ENCODE measurements at places on chromosomes 7 and 10. TPM values are rescaled to one million over a fixed set of nuclear protein-coding genes. Genes with fewer than 3 reads are reported as not detected.
A peak's percentile ranks its signal among the peaks of the same experiment; 100 is the strongest.

SFR1 gene
- total RNA-seq = 6.0 TPM

ADRB1 gene
- total RNA-seq = 0.12 TPM

HABP2 gene
- not detected for total RNA-seq

AP1S1 gene
- total RNA-seq = 26.9 TPM

NYAP1 gene
- 1.3 TPM for total RNA-seq

ZNF425 gene
- total RNA-seq = 1.3 TPM

RTKN2 gene
- 0.29 TPM for total RNA-seq

CYP2C19 gene
- not detected for total RNA-seq

DNA sequence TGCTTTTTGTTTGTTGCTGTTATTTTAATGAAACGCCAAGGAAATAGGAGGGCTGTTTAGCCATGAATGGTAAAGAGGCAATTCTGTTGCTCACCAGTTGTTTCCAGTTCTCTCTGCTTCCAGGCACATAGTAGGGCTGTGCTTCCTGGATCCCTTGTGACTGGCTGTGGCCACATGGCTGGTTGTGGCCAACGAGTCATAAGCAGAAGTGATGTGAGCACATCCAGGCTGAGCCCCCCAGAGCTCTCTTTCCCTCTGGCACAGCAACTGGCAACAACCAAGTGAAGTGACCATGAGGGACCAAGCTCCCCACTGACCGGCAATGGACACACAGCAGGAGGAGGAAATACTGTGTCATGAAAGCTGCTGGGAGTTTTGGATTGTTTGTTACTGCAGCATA lies 10.3 kb downstream of the GRID1 start:
- H3K27me3 ChIP-seq = no peaks in the 10 kb centered on the region
- DNase-seq = peak; percentile 33
- no peaks in the 10 kb centered on the region for H3K4me1 ChIP-seq
- H3K4me3 ChIP-seq = no peak overlapping the region
- no peak overlapping the region for H3K27ac ChIP-seq
- no peaks in the 10 kb centered on the region for H3K36me3 ChIP-seq

DNA sequence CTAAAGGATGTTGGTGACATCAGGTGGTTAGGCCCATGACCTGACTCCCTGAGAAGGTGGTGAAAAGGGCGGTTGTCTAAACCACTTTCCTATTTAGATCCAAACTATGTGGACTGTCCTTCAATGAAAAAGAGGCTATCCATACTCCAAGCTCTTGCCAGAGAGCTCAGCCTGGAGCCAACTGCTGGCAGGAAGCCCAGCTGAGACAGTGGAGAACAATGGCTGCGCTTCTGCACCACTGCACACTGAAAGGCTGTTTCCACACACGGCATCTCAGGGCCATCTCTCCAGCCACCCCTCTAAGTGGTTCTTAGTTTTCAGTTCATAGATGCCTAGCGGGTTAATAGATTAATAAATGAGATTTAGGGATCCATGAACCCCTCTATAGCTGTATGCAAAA lies 488.8 kb upstream of the ZMIZ1 start:
- H3K4me1 ChIP-seq = no peaks in the 10 kb centered on the region
- no peak overlapping the region for H3K4me3 ChIP-seq
- H3K36me3 ChIP-seq = no peaks in the 10 kb centered on the region
- H3K27me3 ChIP-seq = no peaks in the 10 kb centered on the region

DNA sequence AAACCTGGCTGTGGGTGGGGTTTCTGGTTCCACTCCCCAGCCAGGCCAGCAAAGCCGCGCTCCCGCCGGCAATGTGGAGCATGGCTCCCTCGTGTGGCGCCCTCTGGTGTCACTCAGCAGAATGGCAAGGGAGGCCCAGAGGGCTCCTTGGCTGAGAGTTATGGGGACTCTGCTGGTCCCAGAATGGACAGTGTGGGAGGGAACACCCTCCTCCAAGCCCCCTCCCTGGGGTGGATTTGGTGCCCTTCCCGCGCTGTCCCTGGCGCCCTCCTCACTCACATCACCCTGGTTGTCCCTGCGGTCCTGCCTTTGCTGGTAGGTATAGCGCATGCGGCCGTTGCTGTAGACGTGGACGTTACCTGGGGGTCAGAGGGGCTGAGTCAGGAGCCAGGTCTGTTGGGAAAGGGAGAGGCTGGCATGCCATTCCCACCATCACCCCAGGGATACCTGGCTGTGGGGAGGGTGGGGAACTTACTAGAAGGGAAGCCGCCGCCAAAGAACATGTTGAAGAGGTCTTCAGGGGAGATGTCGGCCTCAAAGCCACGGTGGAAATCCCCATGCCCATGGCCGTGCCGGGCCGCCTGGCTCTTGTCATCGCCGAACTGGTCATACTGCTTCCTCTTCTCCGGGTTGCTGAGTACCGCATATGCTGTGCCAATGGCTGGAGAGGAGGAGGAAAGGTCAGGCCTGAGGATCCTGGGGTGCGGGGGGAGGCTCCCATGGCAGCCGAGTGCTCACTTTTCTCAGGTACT lies 14.0 kb downstream of the DNAJB12 start:
- H3K4me3 ChIP-seq = no peak overlapping the region
- peaks cover 4% of the 10 kb centered on the region for H3K36me3 ChIP-seq
- no peaks in the 10 kb centered on the region for H3K4me1 ChIP-seq
- DNase-seq = peak; percentile 57
- no peak overlapping the region for H3K27ac ChIP-seq

DNA sequence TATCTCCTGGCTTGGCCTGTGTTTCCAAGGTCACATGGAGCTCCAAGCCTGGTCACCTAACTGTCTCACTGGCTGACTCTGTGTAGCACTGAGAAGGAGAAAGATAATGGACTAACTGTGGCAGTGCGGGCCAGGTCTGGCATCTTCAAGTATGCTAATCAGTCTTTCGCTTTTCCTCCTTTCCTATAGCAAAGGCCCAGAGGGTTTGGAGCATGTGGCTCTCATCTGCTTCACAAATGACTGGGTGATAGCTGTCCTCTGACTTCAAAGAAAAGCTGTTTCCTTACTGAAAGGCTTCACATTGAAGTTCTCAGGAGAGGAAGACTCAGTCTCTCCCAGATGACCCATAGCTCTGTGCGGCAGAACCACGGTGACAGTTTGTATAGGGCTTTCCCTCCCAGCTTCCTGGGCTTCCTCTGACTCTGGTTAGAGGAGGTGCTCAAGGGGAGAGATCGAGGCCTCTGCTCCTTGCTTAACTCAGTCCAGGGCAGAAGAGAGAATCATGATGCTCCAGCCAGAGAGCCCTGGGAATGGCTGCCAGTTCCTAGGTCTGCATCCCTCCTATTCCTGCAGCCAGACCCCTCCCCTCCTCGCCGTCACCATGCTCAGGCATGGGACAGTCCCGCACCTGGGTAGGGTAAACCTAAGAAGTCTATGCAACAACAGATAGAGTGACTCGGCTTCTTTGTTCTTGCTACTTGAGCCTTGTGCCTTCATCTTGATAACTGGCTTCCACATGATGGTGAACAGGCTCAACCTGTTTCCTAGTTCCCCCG lies 72.3 kb downstream of the CCDC71L start:
- no peak overlapping the region for H3K27ac ChIP-seq
- DNase-seq = no peak
- no peaks in the 10 kb centered on the region for H3K27me3 ChIP-seq
- H3K4me1 ChIP-seq = no peaks in the 10 kb centered on the region
- no peak overlapping the region for H3K4me3 ChIP-seq

- no peaks in the 10 kb centered on the region for H3K36me3 ChIP-seq
- H3K27ac ChIP-seq = peak overlapping the region; percentile 92
- no peak for DNase-seq
- H3K4me1 ChIP-seq = peaks cover 7% of the 10 kb centered on the region
Observed at GRCh38 chr7:3301831-3302618, 973 bp downstream of the SDK1 start.

GRCh38 chr7:156897673-156898072 lies 4.7 kb upstream of the LMBR1 start:
- H3K4me1 ChIP-seq = no peaks in the 10 kb centered on the region
- H3K27me3 ChIP-seq = no peaks in the 10 kb centered on the region
- H3K36me3 ChIP-seq = no peaks in the 10 kb centered on the region
- no peak overlapping the region for H3K4me3 ChIP-seq

GRCh38 chr7:73433924-73434700 lies 534 bp downstream of the FZD9 start:
- no peak overlapping the region for H3K4me3 ChIP-seq
- H3K4me1 ChIP-seq = no peaks in the 10 kb centered on the region
- no peak overlapping the region for H3K27ac ChIP-seq
- H3K27me3 ChIP-seq = no peaks in the 10 kb centered on the region
- DNase-seq = no peak
- H3K36me3 ChIP-seq = no peaks in the 10 kb centered on the region

DNA sequence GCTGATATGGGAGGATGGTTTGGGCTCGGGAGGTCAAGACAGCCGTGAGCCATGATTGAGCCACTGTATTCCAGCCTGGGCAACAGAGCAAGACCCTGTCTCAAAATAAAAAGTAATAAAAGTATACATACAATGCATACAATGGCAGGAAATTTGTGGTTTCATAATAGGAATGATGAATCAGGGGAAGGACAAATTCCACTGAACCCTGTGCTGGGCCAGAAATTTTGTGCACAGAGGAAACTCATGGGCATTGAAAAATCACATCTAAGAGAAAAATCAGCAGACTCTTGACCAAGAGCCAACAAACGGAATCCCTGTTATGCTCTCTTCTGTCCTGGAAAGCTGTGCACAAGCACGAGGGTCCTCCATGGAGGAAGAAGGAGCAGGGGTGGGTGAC lies 35.1 kb downstream of the SEM1 start:
- H3K27ac ChIP-seq = no peak overlapping the region
- H3K4me3 ChIP-seq = no peak overlapping the region
- no peaks in the 10 kb centered on the region for H3K4me1 ChIP-seq
- H3K36me3 ChIP-seq = no peaks in the 10 kb centered on the region

DNA sequence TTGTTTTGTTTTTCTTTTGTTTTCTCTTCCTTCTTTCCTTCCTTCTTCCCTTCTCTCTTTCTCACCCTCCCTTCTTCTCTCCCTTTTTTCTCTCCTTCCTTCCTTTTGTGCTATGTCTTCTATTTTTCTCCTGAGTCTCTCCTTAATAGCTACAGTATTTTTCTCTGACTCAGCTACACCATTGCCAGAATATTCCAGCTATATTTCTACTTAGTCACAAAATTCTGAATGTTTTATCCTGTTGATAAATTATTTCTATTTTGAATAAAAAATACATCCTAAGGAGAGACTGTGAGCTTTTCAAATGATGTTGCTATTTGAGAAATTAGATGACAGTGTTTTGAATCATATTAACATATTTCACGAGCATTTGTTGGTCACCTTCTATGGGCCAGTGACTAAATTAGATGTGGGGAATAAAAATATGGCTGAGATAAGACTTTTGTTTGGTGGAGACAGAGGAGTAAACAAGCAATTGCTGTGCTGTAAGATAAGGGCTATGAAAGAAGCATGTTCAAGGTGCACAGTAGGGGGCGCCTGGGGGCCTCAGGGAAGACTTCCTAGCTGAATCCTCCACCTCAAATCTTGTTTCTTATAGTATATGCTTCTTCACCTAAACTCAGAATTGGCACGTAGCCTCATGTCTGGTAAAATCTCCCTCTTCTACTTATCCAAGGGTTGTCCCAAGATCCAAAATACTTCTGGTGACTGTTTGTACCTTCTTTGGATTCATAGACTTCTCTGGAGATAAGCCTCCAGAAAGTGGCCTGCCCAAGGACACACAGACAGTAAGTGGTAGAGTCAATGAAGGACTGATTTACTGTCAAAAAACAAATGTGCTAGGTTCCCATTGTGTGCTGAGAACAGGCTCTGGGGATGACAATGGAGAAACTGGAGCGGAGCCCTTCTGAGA lies 115.5 kb upstream of the CREB5 start:
- no peaks in the 10 kb centered on the region for H3K27me3 ChIP-seq
- no peak overlapping the region for H3K4me3 ChIP-seq
- H3K27ac ChIP-seq = no peak overlapping the region
- no peaks in the 10 kb centered on the region for H3K36me3 ChIP-seq
- no peaks in the 10 kb centered on the region for H3K4me1 ChIP-seq
- DNase-seq = no peak

DNA sequence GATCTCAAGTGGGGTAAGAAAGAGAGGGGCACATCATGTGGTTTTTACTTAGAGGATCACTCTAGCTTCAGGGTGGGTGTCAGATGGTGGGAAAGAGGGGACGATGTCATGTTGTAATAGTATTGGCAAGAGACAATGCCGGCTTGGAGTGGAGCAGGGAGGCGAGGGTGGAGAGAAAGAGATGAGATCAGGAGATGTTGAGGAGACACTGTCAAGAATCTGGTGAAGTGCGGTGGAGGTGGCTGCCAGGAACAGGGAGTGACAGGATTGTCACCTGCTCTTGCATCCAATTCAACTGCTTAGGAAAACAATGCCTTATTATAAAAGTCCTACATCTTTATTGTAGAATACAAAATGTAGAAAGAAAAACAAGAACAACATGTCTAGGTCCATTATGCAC lies 63.0 kb upstream of the MKI67 start:
- DNase-seq = no peak
- H3K4me3 ChIP-seq = no peak overlapping the region
- no peaks in the 10 kb centered on the region for H3K36me3 ChIP-seq
- H3K4me1 ChIP-seq = no peaks in the 10 kb centered on the region
- H3K27me3 ChIP-seq = no peaks in the 10 kb centered on the region

GRCh38 chr10:58641095-58641531 lies 128.4 kb downstream of the BICC1 start:
- no peaks in the 10 kb centered on the region for H3K36me3 ChIP-seq
- H3K4me3 ChIP-seq = no peak overlapping the region
- no peak for DNase-seq
- H3K27ac ChIP-seq = no peak overlapping the region
- H3K4me1 ChIP-seq = no peaks in the 10 kb centered on the region

DNA sequence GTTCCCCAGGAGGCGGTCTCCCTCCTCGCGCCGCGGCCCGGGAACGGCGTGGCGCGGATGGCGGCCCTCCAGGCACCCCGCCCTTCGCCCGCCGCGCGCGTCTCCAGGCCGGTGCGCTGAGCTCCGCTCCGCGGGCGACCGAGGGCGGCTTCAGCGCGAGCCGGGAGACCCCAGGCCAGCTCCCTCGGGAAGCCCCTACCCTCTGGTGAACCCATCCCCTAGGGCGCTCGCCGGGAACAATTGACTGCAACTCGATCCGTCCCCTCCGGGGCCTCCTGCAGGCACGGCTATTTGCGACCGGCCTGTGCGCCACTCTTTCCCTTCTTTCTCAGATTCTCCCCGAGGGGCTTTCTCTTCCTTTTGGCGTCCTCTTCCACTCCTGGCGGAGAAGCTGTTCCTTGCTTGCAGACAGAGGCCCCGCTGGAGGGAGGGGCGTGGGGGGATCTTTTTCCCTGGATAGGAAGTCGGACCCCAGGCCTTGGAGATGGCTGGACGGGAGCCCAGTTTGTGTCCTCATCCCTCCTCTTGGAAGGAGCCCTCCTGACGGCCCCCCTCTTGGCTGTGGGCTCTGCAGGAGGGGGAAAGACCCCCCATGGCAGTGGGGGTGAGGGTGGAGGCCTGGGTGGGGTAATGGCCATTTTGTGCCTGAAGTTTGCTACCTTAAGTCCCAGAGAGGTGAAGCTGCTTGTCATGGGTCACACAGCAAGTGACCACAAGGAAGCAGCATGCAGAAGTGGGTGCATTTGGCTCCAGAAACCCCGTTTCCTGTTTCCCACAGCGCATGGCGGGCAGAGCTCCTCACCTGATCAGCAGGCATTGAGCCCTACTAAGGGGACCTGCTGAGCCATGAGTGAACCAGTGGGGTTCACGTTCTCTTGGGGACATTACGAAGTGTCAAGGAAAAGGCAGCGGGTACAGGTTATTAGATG lies 171.2 kb upstream of the TNRC18 start:
- no peaks in the 10 kb centered on the region for H3K4me1 ChIP-seq
- peak overlapping the region; percentile 15 for H3K27ac ChIP-seq
- DNase-seq = peak; percentile 65
- H3K27me3 ChIP-seq = peaks cover 2% of the 10 kb centered on the region
- H3K4me3 ChIP-seq = peak overlapping the region; percentile 72
- H3K36me3 ChIP-seq = no peaks in the 10 kb centered on the region

- peak; percentile 87 for DNase-seq
- H3K36me3 ChIP-seq = no peaks in the 10 kb centered on the region
- no peak overlapping the region for H3K27ac ChIP-seq
- peaks cover 2% of the 10 kb centered on the region for H3K4me1 ChIP-seq
- no peak overlapping the region for H3K4me3 ChIP-seq
- no peaks in the 10 kb centered on the region for H3K27me3 ChIP-seq
Observed at GRCh38 chr7:131945313-131945911, 389.0 kb upstream of the PODXL start.

Data from aorta (tissue), 5 donors.